ENCODE measurements at places on chromosomes 2 and 18.
A peak's percentile ranks its signal among the peaks of the same experiment; 100 is the strongest.

DNA sequence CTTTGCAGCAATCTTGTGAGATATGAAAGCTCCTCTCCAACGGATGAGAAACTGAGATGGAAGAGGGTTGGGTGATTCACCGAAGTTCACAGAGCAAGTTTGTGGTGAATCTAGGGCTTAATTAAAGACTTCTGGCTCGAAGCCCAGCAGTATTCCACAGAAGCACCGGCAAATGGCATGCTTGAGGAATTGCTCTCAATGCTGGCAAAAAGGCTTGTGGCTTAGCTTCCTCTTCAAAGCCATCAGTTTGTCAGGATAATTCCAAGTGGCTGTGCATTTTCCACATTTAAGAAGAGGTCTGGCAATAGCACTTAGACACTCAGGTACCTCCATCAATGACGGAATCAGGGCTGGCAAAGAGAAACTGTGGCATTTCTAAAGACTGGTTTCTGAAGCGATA is 98.7 kb upstream of the SLC66A3 start:
- no peaks in the 10 kb centered on the region for H3K4me1 ChIP-seq
- H3K4me3 ChIP-seq = no peak overlapping the region
- H3K27me3 ChIP-seq = no peaks in the 10 kb centered on the region
- DNase-seq = peak; percentile 77

DNA sequence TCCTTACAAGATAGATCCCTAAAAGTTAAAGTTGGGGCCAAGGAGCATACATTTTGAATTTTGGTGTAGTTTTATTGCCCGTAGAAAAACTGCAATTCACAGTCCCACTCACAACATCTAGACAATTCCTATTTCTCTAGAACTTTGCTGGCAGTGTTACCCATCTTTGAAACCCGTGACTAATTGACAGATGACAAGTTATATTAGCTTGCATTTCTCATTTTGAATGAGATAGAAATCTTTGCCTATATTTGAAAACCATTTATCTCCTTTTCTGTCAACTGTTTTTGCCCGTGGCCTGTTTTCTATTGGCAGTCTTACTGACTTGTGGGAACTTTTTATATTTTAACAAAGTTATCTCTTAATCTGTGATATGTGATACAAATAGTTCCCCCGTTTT is 50.0 kb downstream of the OXER1 start:
- no peak overlapping the region for H3K4me3 ChIP-seq
- H3K4me1 ChIP-seq = no peaks in the 10 kb centered on the region
- DNase-seq = no peak
- no peak overlapping the region for H3K27ac ChIP-seq
- H3K27me3 ChIP-seq = no peaks in the 10 kb centered on the region

DNA sequence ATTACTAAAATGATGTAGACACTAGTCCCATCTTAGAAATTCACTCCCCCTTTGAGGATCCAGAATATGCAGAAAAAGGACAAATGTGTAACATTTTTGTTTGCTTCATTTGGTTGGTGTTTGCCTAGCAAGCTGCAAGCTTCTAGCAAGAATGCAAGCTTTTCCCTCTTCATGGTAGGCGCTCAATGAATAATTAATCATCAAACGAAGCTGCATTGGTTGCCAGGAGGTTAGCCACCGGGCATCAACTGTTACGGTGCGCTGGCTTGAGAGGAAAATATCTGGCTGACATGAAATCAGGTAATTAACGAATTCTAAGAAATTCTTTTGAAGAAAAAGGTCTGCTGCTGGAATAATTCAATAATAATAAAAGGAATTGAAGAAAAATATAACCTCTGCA is 341.0 kb upstream of the KYNU start:
- DNase-seq = no peak
- H3K27ac ChIP-seq = no peak overlapping the region
- no peaks in the 10 kb centered on the region for H3K27me3 ChIP-seq

DNA sequence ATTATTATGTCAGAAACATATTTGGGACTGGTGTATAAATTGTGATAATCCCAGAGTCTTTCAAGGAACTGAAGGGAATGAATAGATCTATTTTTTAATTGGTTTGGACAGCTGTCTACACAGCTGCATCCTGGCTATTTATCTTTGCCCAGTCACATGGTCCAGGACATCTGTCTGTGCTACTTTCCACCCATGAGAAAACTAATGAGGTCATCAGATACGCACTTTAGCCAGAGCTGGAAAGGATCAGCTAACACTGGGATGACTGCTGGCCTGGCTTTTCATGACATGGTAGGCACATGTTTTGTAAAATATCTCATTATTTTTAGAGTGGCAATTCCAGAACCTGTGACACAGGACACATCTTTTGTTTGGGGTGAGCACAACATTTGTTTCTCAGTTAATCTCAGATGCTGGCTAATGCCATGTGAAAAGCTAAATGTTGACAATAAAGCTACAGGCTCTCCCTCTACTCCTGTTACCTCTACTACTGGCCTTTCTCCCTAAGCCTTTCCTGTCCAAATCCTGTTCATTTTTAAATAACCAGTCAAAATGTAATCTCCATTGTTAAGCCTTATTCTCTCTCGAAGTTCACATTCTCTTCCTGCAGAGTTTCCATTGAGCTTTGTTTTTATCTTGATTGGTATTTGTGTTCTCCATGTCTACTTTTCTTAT is 500.7 kb downstream of the RIT2 start:
- no peaks in the 10 kb centered on the region for H3K36me3 ChIP-seq
- H3K27me3 ChIP-seq = no peaks in the 10 kb centered on the region
- H3K4me3 ChIP-seq = no peak overlapping the region
- no peak for DNase-seq
- H3K27ac ChIP-seq = no peak overlapping the region

GRCh38 chr2:42999391-42999841 is 207.0 kb upstream of the HAAO start:
- no peak overlapping the region for H3K27ac ChIP-seq
- H3K4me1 ChIP-seq = peaks cover 4% of the 10 kb centered on the region
- H3K4me3 ChIP-seq = no peak overlapping the region

- H3K27me3 ChIP-seq = no peaks in the 10 kb centered on the region
- H3K4me3 ChIP-seq = no peak overlapping the region
- H3K36me3 ChIP-seq = no peaks in the 10 kb centered on the region
- DNase-seq = peak; percentile 89
- peak overlapping the region; percentile 87 for H3K27ac ChIP-seq
- H3K4me1 ChIP-seq = peaks cover 45% of the 10 kb centered on the region
These were observed 337.4 kb downstream of the PTPRM start for GRCh38 chr18:7904529-7904928.

DNA sequence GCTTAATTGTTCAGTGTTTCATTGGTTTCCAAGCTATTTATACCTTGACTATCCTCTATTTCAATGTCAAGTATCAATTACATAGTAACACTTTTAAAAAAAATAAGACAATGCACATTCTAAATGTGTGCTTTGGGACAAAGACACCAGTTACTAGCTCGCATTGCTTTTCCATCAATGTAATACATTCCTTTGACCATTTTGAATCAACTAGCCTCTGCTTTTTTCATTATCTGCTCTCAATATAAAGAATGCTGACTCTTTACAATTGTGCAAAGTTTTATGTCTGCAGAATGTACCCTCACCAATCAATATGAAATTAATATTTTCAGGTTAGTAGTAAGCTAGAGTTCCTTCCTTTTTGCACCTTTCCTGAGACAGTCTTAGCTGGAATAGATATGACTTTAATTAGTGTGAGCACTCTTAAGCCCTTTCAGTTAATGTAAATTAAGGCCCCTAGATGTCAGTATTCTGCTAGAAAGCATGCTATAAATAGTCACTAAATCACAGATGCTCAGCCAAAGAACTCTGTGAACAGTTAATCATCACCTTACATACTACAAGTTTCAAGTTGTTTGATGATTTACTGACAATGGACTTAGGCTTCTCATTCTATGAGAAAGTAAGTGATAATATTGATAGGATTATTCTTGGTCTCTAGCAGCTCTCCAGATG is 413.6 kb downstream of the PTH2R start:
- H3K27me3 ChIP-seq = no peaks in the 10 kb centered on the region
- no peak overlapping the region for H3K4me3 ChIP-seq
- peak; percentile 15 for DNase-seq
- H3K27ac ChIP-seq = no peak overlapping the region

- H3K4me1 ChIP-seq = peaks cover 47% of the 10 kb centered on the region
- no peaks in the 10 kb centered on the region for H3K27me3 ChIP-seq
- no peak overlapping the region for H3K4me3 ChIP-seq
- H3K27ac ChIP-seq = peak overlapping the region; percentile 78
- peak; percentile 94 for DNase-seq
These were observed 56.5 kb upstream of the ATL2 start for GRCh38 chr2:38433607-38433975.

GRCh38 chr18:22609642-22610041 is 191.9 kb upstream of the CTAGE1 start:
- no peak overlapping the region for H3K4me3 ChIP-seq
- no peaks in the 10 kb centered on the region for H3K27me3 ChIP-seq
- 0 out of 2 replicates have a peak, but pooled peaks cover 10% of the 10 kb centered on the region for H3K4me1 ChIP-seq
- no peak overlapping the region for H3K27ac ChIP-seq

Data from PC-3 (cell line).